Stimulated activated CD4-positive, alpha-beta T cell treated with anti-CD3 and anti-CD28 coated beads, Interleukin-1b, Interleukin-23, amount 100 ng/mL, for 4 hours (primary cell): ENCODE measurements at places on chromosomes 12 and 14.

- DNase-seq = no peak
These were observed 6.0 kb upstream of the ASB2 start for GRCh38 chr14:93982230-93983007.

DNA sequence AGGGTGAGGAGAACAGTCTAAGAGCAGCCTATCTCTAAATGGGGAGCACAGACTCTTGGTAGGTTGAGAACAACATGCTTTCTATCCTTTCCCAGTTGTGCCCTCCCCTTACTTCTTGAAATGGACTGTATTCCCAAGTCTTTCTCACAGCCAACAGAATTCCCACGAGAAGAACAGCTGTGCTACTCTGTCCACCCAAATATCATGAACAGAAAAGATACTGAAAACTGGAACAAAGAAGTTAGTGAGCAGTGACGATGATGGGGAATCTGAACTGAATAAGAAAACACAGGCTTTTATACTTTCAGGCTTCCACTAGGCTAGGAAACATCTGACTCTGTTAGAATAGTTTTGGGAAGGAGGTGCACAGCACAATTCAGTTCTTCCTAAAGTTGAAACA, 3.4 kb downstream of the NACA start:
- no peak for DNase-seq

DNA sequence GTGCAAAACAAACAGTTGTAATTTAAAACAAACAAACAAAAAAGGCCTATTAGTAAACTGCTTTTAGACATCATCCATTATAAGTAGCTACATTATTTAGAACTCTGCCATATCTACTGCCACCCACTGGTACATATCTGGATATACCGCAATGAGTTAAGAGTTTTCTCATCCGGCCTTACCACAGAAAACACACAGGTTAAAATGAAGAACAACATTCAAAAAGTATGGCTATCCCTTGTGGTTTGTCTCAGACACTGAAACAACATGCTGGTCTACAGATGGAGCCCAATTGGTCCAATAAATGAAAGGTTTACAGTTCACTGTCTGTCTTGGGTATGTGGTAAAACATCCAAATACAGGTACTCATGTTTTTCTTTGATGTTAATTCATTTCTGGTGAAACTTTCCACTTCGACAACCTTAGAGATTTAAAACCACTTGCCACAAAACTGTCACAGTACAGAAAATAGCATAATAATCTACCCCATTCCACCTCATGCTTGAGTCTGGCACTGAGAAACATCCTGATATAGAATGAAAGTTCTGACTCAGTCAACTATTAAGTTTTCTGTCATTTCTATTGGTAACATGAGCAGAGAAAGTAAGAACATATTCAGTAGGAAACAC, 354.3 kb downstream of the CEP128 start:
- no peak for DNase-seq

DNA sequence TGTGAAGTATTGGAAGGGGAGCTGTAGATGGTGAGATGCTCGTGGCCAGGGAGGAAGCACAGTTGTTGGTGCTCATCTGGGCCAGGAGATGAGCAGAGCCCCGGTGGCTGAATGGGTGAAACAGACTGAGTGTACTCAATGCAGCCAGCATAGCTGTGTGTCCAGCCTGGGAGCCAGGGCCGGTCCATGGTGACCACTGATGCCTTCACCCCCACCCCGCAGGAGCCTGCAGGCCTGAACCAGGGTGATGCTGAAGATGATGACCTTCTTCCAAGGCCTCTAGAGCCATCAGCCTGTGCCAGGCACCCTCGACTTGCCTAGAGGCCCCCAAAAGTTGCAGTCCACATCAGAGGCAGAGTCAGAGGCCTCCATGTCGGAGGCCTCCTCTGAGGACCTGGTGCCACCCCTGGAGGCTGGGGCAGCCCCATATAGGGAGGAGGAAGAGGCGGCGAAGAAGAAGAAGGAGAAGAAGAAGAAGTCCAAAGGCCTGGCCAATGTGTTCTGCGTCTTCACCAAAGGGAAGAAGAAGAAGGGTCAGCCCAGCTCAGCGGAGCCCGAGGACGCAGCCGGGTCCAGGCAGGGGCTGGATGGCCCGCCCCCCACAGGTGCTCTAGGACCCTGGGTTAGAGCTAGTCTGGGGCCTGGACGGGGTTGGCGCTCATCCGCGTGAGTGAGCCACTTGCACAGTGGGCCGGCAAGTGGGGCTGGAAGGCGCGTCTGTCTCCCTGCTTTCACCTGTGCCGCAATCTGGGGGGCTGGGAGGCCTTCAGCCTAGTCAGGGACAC, 3.0 kb downstream of the TNFAIP2 start:
- DNase-seq = no peak

- DNase-seq = no peak
These were observed 52.1 kb downstream of the RCOR1 start for GRCh38 chr14:102644523-102644922.

GRCh38 chr12:101885912-101886561, 8.7 kb downstream of the DRAM1 start:
- DNase-seq = no peak

GRCh38 chr12:28998662-28999120, 150.4 kb upstream of the FAR2 start:
- DNase-seq = no peak

- DNase-seq = no peak
These were observed 749 bp downstream of the AKAP3 start for GRCh38 chr12:4648104-4648500.

GRCh38 chr14:91307652-91308051, 63.1 kb upstream of the GPR68 start:
- DNase-seq = no peak

DNA sequence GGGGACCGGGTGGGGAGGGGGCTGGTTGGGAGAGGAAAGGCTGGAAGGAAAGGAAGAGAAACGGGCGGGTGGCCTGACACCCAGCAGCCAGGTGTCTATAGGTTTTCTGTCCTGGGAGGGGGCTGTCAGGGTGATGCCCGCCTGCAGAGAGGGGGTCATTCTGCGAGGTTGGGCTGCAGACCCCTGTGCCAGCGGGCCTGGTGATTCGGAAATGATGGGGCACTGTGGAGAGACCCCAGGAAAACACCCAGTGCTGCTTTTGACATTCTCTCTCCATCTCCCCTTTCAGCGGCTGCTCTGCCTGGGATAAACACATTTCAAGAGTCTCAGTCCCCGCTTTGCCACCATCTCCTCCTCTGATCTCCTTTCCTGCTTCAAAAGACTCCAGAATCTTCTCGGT, 168.5 kb upstream of the RTL1 start:
- no peak for DNase-seq

- DNase-seq = no peak
These were observed 52.8 kb downstream of the KCNK13 start for GRCh38 chr14:90114554-90114953.

DNA sequence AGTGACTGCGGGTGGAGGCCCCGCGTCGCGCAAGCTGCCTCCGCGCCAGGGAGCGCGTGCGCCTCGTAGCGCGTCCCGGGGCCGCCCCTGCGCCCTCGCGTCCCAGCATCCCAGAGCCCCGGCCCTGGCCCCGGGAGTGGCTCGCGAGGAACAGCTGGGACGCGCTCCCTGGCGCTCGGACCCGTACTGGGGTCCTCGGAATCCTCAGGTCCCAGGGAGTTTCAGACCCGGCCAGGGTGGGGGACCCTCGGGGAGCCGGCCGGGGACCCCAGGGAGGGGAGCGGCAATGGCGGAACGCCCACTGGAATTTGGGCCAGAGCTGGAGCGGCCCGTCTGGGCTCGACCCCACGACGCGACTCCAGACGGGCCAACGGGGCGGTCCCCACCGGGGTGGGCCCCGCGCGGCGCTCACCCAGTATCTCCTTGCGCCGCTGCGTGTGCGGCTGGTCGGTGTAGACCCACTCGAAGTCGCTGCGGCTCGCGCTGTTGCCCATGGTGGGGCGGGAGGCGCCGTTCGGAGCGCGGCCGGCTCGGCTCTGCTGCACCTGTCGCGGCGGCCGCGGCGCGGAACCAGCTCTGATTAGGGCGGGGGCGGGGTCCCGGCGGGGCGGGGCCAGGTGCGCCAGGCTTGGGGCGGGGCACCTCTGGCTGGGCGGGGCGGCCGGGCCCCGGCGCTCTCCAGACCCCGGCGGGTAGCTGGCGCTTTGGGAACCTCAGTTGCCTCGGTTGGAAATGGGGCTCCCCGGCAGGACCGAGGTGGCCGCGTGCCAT, at the start of gene DEGS2:
DEGS2 (minus strand) TSS at position 552 of the 771 bp plus-strand sequence; CDS start at position 494, 58 bp downstream.
- peak; percentile 51 for DNase-seq

GRCh38 chr14:76958980-76959710, 69.4 kb downstream of the IRF2BPL start:
- DNase-seq = no peak

- DNase-seq = no peak
These were observed 87.4 kb downstream of the CPNE8 start for GRCh38 chr12:38817942-38818341.

DNA sequence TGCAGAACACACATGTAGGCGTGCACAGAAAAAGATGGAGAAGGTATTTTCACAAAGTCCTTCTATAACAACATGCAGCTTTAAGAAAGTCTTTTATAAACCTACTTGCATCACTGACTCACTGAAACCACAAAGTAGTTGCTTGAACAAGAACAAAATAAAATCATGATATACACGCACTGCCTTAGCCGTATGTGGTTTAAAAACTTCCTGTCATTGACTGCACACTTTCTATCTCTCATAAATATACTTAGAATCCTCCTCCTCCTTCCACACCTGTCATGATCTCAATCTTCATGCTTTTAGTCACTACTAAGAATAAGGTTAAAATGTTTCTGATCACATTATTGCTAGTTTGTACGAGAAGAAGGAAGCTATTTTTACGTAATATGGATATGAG, 31.8 kb upstream of the RAD51AP1 start:
- DNase-seq = peak; percentile 10

GRCh38 chr14:81178063-81178462, 42.7 kb downstream of the GTF2A1 start:
- DNase-seq = no peak

GRCh38 chr12:104627990-104628830, 171.5 kb downstream of the CHST11 start:
- no peak for DNase-seq

GRCh38 chr14:72745991-72746980, 147.6 kb downstream of the DPF3 start:
- DNase-seq = no peak

- DNase-seq = no peak
These were observed 14.9 kb upstream of the IRF2BPL start for GRCh38 chr14:77043177-77043983.

- DNase-seq = no peak
These were observed 17.6 kb downstream of the CKB start for GRCh38 chr14:103504991-103505565.
